ENCODE measurements at places on chromosomes 12 and 14. TPM values are rescaled to one million over a fixed set of nuclear protein-coding genes. Genes with fewer than 3 reads are reported as not detected.

Gene SSTR1
- total RNA-seq = 1.0 TPM

Gene LRFN5
- 0.79 TPM for total RNA-seq

Gene TMEM263
- 38.3 TPM for total RNA-seq

Gene ENDOU
- 0.62 TPM for total RNA-seq

Gene KRT73
- total RNA-seq = not detected

Gene TAS2R31
- total RNA-seq = 1.3 TPM

Gene PMCH
- not detected for total RNA-seq

Gene DIO2
- 2.0 TPM for total RNA-seq

Gene COX8C
- total RNA-seq = not detected

Gene TEX52
- not detected for total RNA-seq

Gene A2ML1
- total RNA-seq = 0.44 TPM

Gene NAV3
- total RNA-seq = 6.9 TPM

Gene KRT6C
- total RNA-seq = not detected

Gene KRT1
- not detected for total RNA-seq

Gene WNT1
- not detected for total RNA-seq

Gene ASB8
- 47.3 TPM for total RNA-seq

Gene SMIM41
- not detected for total RNA-seq

Gene KRT4
- total RNA-seq = not detected

Gene GLRX5
- 59.7 TPM for total RNA-seq

Gene RPS6KA5
- total RNA-seq = 9.6 TPM

Gene SNAPC1
- total RNA-seq = 6.8 TPM

Gene TXNDC16
- total RNA-seq = 4.6 TPM

Gene ZC2HC1C
- total RNA-seq = 7.8 TPM

Gene SPTB
- 63.6 TPM for total RNA-seq

Gene RAD9B
- total RNA-seq = 2.6 TPM

Gene DTX1
- total RNA-seq = 6.3 TPM

Gene KRT77
- not detected for total RNA-seq

Gene CLEC4E
- total RNA-seq = 2.5 TPM

Gene SRRM4
- 0.21 TPM for total RNA-seq

Gene EXOC3L4
- total RNA-seq = 0.91 TPM

Gene RIN3
- total RNA-seq = 19.9 TPM

Gene LRRC43
- 0.71 TPM for total RNA-seq

Gene LHX5
- total RNA-seq = not detected

Gene OTX2
- total RNA-seq = not detected

Gene ERO1A
- 24.2 TPM for total RNA-seq

Gene SLC39A2
- total RNA-seq = not detected

Gene SIX4
- total RNA-seq = 3.8 TPM

Gene SLC41A2
- total RNA-seq = 12.0 TPM

Gene ALDH6A1
- total RNA-seq = 29.2 TPM

Gene PLD4
- total RNA-seq = 0.24 TPM

Gene TMEM119
- total RNA-seq = 4.3 TPM

Gene DDX51
- total RNA-seq = 11.3 TPM

Gene APEX1
- 91.5 TPM for total RNA-seq

Gene GABARAPL1
- total RNA-seq = 280 TPM

Gene TEDC1
- total RNA-seq = 5.9 TPM

Gene PTPN6
- 18.9 TPM for total RNA-seq

Gene PLEKHD1
- total RNA-seq = 0.24 TPM

Gene ETFBKMT
- total RNA-seq = 5.4 TPM

Gene AJUBA
- 8.0 TPM for total RNA-seq

Gene SLC7A7
- total RNA-seq = 8.2 TPM

Gene SYNDIG1L
- not detected for total RNA-seq

Gene IQSEC3
- total RNA-seq = 4.0 TPM

Gene FNTB
- total RNA-seq = 15.9 TPM

Gene MTHFD1
- total RNA-seq = 58.5 TPM

Data from left cardiac atrium (tissue), 4 donors.